ENCODE measurements at places on chromosomes 16 and 17.

GRCh38 chr17:67680445-67681224 lies 37.1 kb upstream of the NOL11 start:
- no peak for DNase-seq

DNA sequence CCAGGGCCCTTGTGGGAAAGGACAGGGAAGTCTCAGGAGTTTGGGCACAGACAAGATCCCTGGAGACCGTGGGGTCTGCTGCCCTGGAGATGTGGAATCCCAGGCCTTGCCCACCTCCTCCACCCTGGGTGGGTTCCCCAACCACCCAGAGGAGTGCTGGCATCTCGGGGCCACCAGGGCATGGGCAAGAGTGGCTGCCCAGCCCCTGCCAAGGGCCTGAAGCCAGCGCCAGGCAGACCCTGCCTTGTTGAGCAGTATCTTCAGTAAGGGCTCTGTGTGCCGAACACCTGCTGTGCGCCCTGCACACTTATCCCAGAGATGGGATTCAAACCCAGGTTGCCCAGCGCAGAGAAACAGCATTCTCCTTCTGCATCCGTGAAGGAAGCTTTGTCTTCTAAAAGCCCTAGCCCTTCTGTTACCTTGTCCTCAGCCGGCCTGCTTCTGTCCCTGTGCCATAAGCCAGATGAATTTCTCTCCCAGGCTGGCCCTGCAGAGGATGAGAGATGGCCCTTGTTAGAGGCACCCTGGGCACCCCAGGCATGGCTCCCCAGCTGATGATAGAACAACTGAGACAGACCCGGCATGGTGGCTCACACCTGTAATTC lies 32.4 kb downstream of the TMEM235 start:
- DNase-seq, result no peak

GRCh38 chr17:39579318-39580081 lies 28.2 kb downstream of the NEUROD2 start:
- DNase-seq, result no peak

GRCh38 chr16:88570691-88571092 lies 489 bp downstream of the ZC3H18 start:
- no peak for DNase-seq

- DNase-seq, result no peak
These were observed 805 bp upstream of the ORAI3 start for GRCh38 chr16:30947859-30948666.

DNA sequence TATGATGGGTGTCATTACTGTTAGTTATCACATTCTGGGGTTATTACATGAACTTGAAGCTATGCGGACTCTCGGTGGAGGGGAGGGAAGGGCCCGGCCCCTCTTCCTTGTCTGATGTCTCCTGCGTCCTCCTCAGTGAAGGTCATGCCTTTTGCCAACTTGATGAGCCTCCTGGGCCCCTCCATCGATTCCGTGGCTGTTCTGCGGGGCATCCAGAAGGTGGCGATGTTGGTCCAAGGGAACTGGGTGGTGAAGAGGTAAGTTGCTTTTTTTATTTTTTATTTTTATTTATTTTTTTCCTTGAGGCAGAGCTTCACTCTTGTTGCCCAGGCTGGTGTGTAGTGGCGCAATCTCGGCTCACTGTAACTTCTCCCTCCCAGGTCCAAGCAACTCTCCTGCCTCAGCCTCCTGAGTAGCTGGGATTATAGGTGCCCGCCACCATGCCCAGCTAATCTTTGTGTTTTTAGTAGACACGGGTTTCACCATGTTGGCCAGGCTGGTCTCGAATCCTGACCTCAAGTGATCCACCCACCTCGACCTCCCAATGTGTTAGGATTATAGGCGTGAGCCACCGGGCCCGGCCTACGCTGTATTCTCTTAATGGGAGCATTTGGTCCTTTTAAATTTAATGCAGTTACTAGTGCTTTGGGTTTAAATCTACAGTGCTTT lies 21.6 kb downstream of the POLR3E start:
- peak; percentile 26 for DNase-seq

DNA sequence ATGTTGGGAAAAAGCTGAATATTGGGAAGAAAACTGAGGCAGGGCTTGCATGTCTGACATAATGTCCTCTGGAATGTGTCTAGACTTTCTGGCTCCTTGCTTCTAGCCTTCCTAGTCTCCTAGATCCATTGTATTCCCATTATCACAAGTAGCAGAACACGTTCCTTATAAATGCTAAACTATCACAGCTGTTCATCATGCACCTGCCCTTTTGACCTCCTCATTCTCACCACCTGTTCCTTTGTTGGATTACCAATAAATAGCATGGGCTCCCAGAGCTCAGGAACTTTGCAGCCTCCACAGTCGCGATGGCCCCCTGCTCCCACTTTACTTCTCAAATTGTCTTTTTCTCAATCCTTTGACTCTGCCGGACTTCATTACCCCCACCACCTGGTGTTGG lies 49.7 kb downstream of the ACSM1 start:
- DNase-seq, result no peak

DNA sequence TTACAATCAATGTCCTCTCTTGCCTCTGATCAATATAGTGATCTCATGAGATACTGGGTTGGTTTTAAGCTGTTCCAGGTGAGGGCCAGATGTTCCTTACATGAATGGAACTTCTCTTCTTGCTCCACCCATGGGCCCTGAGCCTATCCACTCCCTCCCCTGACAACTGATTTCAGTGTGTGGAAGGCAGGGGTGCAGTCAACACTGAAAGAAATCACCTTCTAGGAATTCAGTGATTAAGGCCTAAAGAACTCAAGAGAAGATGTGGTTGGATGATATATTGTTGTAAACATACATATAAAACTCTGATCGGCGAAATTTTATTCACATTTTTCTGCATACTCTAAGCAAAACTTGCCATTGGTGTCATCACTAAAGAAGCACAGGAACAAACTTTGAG lies 6.7 kb upstream of the GOSR2 start:
- DNase-seq, result no peak

DNA sequence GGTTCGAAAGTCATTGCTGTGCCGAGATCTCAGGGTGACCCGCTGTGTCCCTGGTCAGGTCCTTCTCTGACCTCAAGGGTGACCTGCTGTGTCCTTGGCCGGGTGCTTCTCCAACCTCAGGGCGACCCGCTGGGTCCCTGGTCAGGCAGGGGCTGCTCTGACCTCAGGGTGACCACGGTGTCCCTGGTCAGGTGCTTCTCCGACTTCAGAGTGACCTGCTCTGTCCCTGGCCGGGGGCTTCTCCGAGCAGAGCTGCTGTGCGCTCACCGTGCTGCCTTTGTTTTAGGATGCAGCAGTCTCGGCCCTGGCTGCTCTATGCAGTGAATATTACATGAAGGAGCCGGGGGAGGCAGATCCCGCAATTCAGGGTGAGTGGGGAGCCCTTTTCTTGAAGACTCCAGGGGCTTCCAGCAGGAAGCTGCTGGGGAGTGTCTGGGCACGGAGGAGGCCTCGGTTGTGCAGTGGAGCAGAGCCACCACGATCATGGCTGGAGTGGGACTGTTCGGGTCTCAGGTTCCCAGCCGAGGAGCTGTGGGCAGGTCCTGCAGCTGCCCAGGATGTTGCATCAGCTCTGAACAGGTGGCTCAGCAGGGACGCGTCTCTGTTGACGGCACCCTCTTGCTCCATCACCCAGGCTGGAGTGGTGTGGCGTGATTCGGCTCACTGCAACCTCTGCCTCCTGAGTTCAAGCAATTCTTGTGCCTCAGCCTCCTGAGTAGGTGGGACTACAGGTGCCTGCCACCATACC lies 83.7 kb upstream of the ZNF750 start:
- DNase-seq, result no peak

- no peak for DNase-seq
These were observed 33.8 kb downstream of the CBFA2T3 start for GRCh38 chr16:88943131-88943664.

- no peak for DNase-seq
These were observed 60.8 kb upstream of the FOXF1 start for GRCh38 chr16:86449446-86450095.

GRCh38 chr16:53937161-53937880 lies 233.4 kb downstream of the FTO start:
- no peak for DNase-seq

DNA sequence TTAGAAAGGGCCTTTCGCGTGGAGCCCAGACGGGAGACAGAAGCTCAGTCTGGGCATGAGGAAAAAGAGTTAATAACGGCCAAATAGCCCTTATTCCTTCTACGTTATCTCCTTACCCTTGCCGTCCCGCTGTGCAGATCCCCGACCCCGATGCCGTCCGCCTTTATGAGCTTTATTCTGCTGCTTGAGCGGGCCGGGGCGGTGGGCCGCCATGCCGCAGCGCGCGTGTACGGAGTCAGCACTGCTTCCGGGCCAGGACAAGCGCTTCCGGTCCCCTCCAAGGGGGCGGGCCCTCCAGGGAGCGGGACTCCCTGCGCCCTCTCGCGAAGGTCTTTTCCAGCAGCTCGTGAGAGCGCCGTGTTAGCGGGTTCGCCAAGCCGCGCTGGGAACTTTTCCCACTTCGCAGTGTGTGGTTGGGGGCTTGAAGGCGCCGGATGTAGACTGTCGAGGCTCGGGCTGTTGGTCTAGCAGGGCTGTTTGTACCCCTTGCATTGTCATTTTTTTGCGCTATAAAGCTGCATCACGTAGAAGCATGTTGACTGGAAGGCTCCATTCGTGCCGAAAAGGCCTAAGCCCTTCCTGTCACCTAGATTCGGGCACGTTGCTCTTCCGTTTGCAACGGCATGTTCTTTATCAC lies at the start of gene TSR1:
TSR1 (minus strand) TSS at position 243 of the 637 bp plus-strand sequence; CDS start at position 213, 30 bp downstream.
- peak; percentile 65 for DNase-seq

- no peak for DNase-seq
These were observed 319.0 kb upstream of the C16orf82 start for GRCh38 chr16:26747760-26748159.

- DNase-seq, result no peak
These were observed 232.8 kb downstream of the SEC14L1 start for GRCh38 chr17:77373299-77374169.

- DNase-seq, result no peak
These were observed 77.4 kb downstream of the BPTF start for GRCh38 chr17:67902511-67903231.

DNA sequence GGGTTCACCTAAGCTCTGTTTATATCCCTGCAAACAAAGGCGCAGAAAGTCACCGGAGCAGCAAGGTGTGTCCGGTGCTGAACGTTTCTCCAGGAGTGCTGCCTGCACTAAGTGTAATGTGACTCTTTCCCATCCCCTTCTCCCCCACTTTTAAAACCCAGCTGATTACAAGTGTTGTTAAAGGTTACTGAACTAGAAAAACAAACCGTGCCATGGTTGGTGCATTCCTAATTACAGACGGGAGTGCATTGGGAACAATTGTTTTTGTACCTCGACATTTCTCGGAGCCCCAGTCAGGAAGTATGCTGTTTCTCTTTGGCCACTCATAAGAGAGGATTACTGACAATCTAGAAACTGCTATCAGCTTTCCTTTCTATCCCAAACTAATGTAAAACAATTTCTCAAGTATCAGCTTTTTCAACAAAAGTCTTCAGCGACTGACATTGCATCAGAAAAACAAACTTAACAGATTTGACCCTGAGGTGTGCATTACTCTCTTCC lies 441.0 kb upstream of the SALL1 start:
- DNase-seq, result no peak

GRCh38 chr17:32807577-32807976 lies 69.3 kb downstream of the MYO1D start:
- DNase-seq, result no peak

GRCh38 chr17:50679008-50679544 lies 28.6 kb downstream of the ANKRD40 start:
- no peak for DNase-seq

- no peak for DNase-seq
These were observed 29.7 kb upstream of the CDC42EP4 start for GRCh38 chr17:73341350-73342049.

GRCh38 chr17:35241520-35241919 lies 1.4 kb upstream of the SLFN5 start:
- DNase-seq, result no peak

GRCh38 chr16:74743668-74744299 lies 30.8 kb downstream of the FA2H start:
- no peak for DNase-seq

DNA sequence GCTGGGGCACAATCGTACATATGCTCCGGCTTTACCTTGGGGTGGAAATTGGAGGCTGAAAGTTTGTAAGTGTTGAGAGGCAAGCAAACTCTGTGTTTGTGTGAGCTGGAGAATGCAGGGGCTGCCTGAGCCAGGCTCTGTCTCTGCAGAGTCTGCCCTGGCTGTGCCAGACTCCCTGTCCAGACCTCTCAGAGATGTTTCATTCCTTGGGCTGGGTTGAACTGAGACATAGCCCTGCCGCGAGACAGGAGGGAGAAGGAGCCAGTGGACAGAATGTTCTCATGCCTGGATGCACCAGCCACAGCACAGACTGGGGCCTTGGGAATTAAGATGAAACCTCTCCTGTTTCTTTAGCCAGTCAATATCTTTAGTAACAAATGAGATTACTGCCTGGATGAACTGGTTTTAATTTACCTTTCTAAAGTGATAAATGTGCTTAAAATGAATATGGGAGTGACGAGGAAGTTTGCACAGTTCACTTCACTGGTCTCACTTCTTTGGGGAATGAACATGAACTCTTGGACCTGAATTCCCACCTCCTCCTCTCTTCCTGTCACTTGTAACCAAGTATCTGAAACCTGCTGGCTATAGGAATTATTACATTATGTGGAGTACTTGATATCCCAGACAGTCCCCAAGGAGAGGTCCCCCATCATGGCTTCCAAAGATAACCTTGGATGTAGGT lies 40.1 kb downstream of the YPEL2 start:
- DNase-seq, result no peak

- DNase-seq, result no peak
These were observed 26.2 kb upstream of the AXIN2 start for GRCh38 chr17:65587534-65588180.

DNA sequence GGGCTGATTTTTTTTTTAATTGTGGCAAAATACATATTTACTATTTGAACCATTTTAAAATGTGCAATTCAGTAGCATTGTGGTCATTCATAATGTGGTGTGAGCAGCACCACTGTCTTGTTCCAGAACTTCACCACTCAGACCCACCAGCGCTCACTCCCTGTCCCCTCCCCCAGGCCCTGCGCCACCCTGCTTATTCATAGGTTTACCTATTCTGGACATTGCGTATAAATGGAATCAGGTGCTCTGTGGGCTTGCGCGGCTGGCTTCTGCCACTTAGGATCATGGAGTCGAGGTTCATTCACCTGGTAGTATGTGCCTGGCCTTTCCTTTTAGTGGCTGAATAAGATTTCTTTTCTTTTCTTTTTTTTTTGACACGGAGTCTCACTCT lies 59.4 kb downstream of the NT5M start:
- DNase-seq, result no peak

- no peak for DNase-seq
These were observed 11.2 kb downstream of the EPN2 start for GRCh38 chr17:19248151-19248927.

DNA sequence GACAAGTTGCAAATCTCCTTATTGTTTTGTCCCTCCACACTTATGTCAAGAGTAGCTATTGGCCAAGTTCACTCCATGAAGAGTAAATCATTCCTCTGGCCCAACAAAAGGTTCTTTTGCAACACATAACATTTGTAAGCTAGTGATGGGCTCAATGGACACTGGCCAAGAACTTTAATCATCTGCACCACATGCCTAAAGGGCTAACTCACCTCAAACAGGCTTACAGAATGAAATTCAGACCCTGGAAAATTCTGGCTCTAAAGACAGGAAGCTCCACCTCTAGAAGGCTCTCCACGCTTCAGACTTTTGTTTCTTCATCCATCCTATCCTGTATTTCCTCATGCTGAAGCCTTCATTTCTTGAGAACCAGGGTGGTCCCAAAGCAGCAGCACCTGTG lies 10.9 kb upstream of the ANKFN1 start:
- no peak for DNase-seq

- no peak for DNase-seq
These were observed 85.2 kb downstream of the ABCC6 start for GRCh38 chr16:16138034-16138635.

- DNase-seq, result no peak
These were observed 123.0 kb downstream of the CHD9NB start for GRCh38 chr16:52929478-52930400.

Data from stimulated activated CD8-positive, alpha-beta memory T cell treated with anti-CD3 and anti-CD28 coated beads, Interleukin-2, amount 100 ng/mL, for 1 hour (primary cell).